ENCODE measurements at places on chromosomes 5 and 9.
A peak's percentile ranks its signal among the peaks of the same experiment; 100 is the strongest.

- peak; percentile 92 for DNase-seq
Measured at GRCh38 chr5:34598177-34598794, 57.8 kb upstream of the RAI14 start.

- no peak for DNase-seq
Measured at GRCh38 chr9:818958-819357, 22.5 kb upstream of the DMRT1 start.

DNA sequence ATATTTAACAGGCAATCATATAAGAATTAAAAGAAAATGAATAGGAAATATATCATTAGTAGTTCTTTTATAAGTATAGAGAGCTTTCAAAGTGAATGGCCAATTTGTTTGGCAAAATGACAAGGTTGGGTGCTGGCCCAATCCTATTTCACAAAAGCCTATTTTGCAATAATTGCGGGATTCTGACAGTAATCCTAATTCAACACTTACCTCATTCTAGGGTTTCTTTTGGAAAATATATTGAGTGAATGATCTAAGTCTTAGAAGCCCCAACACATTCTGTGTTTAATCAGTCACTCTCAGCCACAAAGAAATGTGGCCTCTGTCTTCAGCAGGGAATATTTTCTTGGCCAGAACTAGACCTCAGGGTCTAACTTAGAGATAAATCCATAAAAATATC lies 835.9 kb upstream of the ZNF608 start:
- DNase-seq = peak; percentile 84

GRCh38 chr9:108662091-108662875 lies 193.5 kb downstream of the ACTL7B start:
- DNase-seq = peak; percentile 54

GRCh38 chr9:126248680-126249079 lies 77.9 kb upstream of the MVB12B start:
- peak; percentile 78 for DNase-seq

DNA sequence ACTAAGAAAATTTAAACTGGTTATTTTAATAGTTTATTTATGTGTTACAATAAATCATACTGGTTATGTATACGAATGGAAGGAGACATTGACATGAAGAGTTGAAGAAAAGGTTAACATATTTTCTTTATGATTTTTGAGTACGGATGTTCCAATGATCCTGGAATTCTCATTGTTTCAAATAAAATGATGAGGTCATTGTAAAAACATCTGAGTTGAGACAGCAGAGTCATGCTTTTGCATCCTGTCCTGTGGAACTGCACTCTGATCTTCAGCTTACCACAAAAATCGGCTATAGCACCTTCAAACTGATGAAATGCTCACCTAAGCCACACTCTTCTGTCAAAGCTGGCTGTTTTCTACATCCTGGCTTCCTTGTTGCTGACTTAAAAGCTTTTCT lies 67.8 kb downstream of the PTCD2 start:
- DNase-seq = peak; percentile 90

DNA sequence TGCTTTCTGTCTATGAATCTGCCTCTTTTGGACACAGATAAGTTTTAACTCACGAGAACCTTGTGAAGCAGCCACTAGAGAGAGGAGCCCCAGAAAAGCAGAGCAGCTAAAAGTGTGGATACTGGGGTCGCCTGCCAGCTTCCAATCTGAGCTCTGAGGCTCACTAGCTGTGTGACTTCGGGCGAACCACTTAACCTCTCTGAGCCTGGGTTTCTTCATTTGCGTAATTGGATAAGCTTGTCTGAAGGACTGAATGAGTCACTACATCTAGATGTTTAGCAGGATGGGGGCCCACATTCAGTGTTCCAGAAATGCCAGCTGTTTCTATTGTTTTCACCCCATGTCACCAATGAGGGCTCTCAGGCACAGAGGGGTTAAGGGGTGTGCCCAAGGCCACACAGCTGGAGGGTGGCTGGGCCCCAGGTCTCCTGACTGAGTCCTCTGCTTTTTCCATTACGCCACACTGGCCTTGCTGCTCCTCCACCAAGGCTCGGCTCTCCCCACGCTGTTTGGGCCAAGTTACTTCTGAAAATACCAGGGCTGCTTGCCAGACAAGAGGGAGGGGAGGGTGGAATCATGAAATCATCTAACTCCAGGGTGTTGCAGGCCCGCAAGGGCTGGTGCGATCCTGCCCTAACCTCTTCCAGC lies 36.2 kb downstream of the SH3PXD2B start:
- DNase-seq = peak; percentile 100

DNA sequence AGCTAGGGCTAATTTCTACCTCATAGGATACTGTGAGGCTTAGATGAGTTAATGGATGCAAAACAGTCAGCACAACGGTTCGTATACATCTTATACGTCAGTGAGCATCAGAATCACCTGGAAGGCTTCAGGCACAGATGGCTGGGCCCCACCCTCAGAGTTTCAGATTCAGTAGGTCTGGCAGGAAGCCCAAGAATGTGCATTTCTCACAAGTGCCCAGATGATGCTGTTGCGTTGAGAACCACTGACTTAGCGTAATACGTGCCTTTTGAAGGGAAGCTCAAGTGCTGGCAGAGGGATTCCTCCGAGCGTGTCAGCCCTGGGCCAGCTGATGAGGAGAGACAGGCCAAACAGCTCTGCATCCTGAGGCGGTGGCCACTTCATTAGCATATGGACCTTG lies 117.1 kb upstream of the WWC1 start:
- no peak for DNase-seq

- no peak for DNase-seq
Measured at GRCh38 chr9:134444038-134444315, 117.7 kb downstream of the RXRA start.

GRCh38 chr9:88258024-88258423 lies 119.7 kb upstream of the SPATA31C2 start:
- DNase-seq = peak; percentile 71

All from fibroblast of the aortic adventitia (primary cell).